ENCODE measurements at places on chromosomes 13 and 19. TPM values are rescaled to one million over a fixed set of nuclear protein-coding genes. Genes with fewer than 3 reads are reported as not detected.

The ARL11 gene
- total RNA-seq: not detected

The CILP2 gene
- total RNA-seq: 0.77 TPM

GRCh38 chr19:10874024-10874423 lies 2.7 kb downstream of the CARM1 start:
- no peak overlapping the region for H3K4me3 ChIP-seq
- H3K27me3 ChIP-seq: no peaks in the 10 kb centered on the region
- H3K27ac ChIP-seq: no peak overlapping the region
- H3K4me1 ChIP-seq: peaks cover 11% of the 10 kb centered on the region
- H3K36me3 ChIP-seq: no peaks in the 10 kb centered on the region

DNA sequence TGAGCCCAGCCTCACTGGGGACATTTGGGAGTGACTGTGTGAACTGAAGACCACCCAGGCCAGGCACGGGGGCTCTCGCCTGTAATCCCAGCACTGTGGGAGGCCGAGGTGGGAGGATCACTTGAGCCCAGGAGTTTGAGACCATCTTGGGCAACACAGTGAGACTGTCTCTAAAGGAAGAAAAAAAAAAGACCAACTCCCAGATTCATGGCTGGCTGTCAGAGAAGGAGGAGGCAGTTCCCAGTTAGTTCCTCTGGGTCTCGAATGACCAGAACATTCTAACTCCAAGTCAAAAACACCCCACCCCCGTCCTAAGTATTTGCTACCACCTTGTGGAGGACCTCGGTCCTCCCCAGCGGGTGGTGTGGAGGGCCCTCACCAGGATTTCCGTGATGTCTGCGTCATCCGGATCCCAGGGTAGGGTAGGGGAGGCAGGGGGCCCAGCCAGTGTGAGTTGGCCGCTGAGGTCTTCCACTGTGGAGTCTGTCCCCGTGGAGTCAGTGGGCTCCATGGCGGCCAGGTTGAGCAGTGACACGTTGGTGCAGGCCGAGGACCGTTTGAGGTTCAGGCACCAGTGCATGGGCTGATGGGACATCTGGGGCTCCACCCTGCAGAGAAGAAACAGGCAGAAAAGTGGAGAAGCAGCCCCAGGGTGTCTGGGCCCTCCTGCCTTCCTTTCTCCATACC lies 1.3 kb downstream of the TSKS start:
- no peaks in the 10 kb centered on the region for H3K27me3 ChIP-seq
- H3K36me3 ChIP-seq: no peaks in the 10 kb centered on the region
- H3K4me1 ChIP-seq: peaks cover 8% of the 10 kb centered on the region
- no peak for DNase-seq
- H3K27ac ChIP-seq: no peak overlapping the region
- no peak overlapping the region for H3K4me3 ChIP-seq

The SUPT20H gene
- 94.4 TPM for total RNA-seq

The KCNN1 gene
- 63.5 TPM for total RNA-seq

- H3K27me3 ChIP-seq: no peaks in the 10 kb centered on the region
- no peaks in the 10 kb centered on the region for H3K4me1 ChIP-seq
- H3K27ac ChIP-seq: no peak overlapping the region
Observed at GRCh38 chr19:16259385-16260159, 61.9 kb downstream of the AP1M1 start.

- H3K36me3 ChIP-seq: no peaks in the 10 kb centered on the region
- no peaks in the 10 kb centered on the region for H3K4me1 ChIP-seq
- no peaks in the 10 kb centered on the region for H3K27me3 ChIP-seq
- H3K4me3 ChIP-seq: no peak overlapping the region
- peak; percentile 21 for DNase-seq
- no peak overlapping the region for H3K27ac ChIP-seq
Observed at GRCh38 chr13:28220166-28220565, 81.8 kb downstream of the PAN3 start.

GRCh38 chr13:109787135-109787954 lies 962 bp upstream of the IRS2 start:
- H3K27me3 ChIP-seq: no peaks in the 10 kb centered on the region
- H3K4me3 ChIP-seq: peak overlapping the region; percentile 84
- H3K4me1 ChIP-seq: peaks cover 32% of the 10 kb centered on the region
- H3K36me3 ChIP-seq: peaks cover 22% of the 10 kb centered on the region
- peak; percentile 78 for DNase-seq

- H3K36me3 ChIP-seq: no peaks in the 10 kb centered on the region
- no peaks in the 10 kb centered on the region for H3K27me3 ChIP-seq
- H3K4me1 ChIP-seq: peaks cover 38% of the 10 kb centered on the region
- peak within 1 kb of the TSS; percentile 91 for H3K27ac ChIP-seq
- peak within 1 kb of the TSS; percentile 78 for H3K4me3 ChIP-seq
Observed at GRCh38 chr19:55461259-55461973, at the start of gene ISOC2. TSS of gene ISOC2 (minus strand) at chr19:55461642. CDS start at chr19:55456486, 5,156 bp downstream.

- peak overlapping the region; percentile 21 for H3K4me3 ChIP-seq
- H3K27me3 ChIP-seq: no peaks in the 10 kb centered on the region
- H3K4me1 ChIP-seq: peaks cover 4% of the 10 kb centered on the region
- peak; percentile 89 for DNase-seq
- no peaks in the 10 kb centered on the region for H3K36me3 ChIP-seq
Observed at GRCh38 chr19:29878973-29879654, 62.9 kb upstream of the URI1 start.

- no peak overlapping the region for H3K4me3 ChIP-seq
- H3K4me1 ChIP-seq: no peaks in the 10 kb centered on the region
- no peaks in the 10 kb centered on the region for H3K36me3 ChIP-seq
- DNase-seq: peak; percentile 85
Observed at GRCh38 chr19:51422053-51422448, 4.6 kb upstream of the SIGLEC10 start.

DNA sequence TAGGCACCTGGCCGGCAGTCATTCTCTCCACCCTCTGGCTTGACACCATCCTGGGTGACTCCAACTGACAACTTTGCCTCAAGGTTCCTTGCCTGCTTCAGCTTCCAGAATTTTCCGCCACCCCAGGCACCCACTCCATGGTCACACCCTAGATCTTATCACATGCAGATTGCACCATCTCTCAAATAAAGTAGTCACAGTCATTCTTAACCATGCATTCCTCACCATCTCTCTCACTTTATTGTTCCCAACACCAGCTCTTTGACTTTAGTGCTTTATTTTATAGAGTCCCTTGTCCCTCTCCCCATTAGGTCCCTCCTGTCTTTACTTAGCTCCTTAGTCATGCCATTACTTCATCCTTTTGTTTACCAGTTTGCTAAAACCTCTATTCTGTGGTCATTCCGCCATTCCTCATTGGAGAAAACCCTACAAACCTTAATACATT lies 351.7 kb downstream of the SPRY2 start:
- no peaks in the 10 kb centered on the region for H3K36me3 ChIP-seq
- no peak overlapping the region for H3K27ac ChIP-seq
- H3K27me3 ChIP-seq: no peaks in the 10 kb centered on the region

The PTPRH gene
- 0.55 TPM for total RNA-seq

GRCh38 chr19:31627620-31628365 lies 278.6 kb upstream of the TSHZ3 start:
- H3K27me3 ChIP-seq: no peaks in the 10 kb centered on the region
- H3K36me3 ChIP-seq: no peaks in the 10 kb centered on the region
- no peak overlapping the region for H3K27ac ChIP-seq
- no peak for DNase-seq
- no peaks in the 10 kb centered on the region for H3K4me1 ChIP-seq

The LYL1 gene
- not detected for total RNA-seq

The IER2 gene
- 164 TPM for total RNA-seq

- peaks cover 18% of the 10 kb centered on the region for H3K36me3 ChIP-seq
- no peak overlapping the region for H3K27ac ChIP-seq
- H3K27me3 ChIP-seq: no peaks in the 10 kb centered on the region
- peaks cover 23% of the 10 kb centered on the region for H3K4me1 ChIP-seq
- DNase-seq: no peak
Observed at GRCh38 chr13:113219256-113219940, 10.0 kb downstream of the CUL4A start.

GRCh38 chr19:18776288-18776594 lies 14.9 kb downstream of the COMP start:
- no peaks in the 10 kb centered on the region for H3K36me3 ChIP-seq
- H3K4me3 ChIP-seq: no peak overlapping the region
- no peaks in the 10 kb centered on the region for H3K27me3 ChIP-seq

DNA sequence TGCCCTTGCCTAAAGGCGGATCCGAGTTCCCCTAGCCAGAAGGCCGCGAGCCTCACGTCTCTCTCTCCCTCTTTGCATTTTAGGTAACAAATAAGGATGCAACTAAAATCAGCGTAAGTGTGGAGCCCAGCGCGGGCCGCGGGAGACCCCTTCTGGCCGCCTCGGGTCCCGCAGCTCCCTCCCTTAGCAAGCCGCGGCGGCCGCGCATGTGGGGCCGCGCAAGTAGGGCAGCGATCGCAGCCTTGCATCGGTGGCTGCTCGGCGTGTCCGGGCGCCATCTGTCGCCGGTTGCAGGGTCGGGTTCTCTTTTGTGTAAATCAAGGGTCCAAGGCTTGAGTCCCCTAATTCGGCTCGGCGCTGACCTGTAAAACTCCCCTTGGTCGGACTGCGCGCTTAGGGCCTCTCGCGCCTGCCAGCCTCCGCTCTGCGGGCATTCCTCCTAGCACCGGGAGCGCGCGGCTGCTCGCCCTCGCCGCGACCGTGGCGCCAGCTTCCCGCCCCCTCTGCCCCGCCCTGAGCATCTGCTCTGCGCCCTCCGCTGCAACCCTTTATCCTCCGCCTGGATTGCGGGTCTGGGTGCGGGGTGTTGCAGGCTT lies 2.7 kb downstream of the VSTM2B start:
- no peaks in the 10 kb centered on the region for H3K4me1 ChIP-seq
- H3K36me3 ChIP-seq: no peaks in the 10 kb centered on the region
- DNase-seq: peak; percentile 78
- H3K27me3 ChIP-seq: peaks cover 90% of the 10 kb centered on the region
- H3K27ac ChIP-seq: no peak overlapping the region

The PSG1 gene
- total RNA-seq: not detected

GRCh38 chr13:24040835-24041234 lies 119.7 kb upstream of the SPATA13 start:
- H3K27me3 ChIP-seq: no peaks in the 10 kb centered on the region

- no peak overlapping the region for H3K27ac ChIP-seq
- H3K27me3 ChIP-seq: no peaks in the 10 kb centered on the region
- no peaks in the 10 kb centered on the region for H3K36me3 ChIP-seq
- H3K4me3 ChIP-seq: no peak overlapping the region
- DNase-seq: no peak
- H3K4me1 ChIP-seq: no peaks in the 10 kb centered on the region
Observed at GRCh38 chr13:50831512-50831911, 12.0 kb downstream of the DLEU7 start.

DNA sequence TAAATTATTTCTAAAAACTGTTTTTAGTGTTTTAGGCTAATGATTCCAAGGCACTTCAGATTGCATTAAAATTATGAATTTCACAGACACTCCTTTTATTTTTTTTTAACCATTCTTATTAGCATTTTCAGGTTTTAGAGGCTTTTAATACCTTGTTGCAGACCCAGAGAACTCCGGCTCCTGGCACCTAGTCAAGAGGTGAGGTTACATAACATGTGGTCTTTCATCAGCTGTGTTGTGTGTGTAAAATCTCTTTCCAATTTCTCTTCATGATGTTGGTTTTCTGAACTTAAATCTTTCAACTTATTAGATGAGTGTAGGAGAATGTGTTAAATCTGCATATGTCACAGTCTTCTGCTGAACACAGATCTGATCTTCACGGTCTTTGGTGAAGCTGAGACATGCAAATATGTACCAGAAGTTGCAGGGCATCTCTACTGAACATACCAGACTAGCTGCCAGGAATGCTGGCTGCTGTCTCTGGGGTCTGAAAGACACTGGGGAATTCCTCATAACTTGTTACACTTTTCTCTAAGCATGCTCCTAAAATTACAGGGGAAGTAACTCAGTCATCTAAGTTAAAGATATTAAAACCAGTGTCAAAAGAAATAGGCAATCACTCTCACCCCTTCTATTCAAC lies 1165.3 kb downstream of the EFNB2 start:
- no peaks in the 10 kb centered on the region for H3K27me3 ChIP-seq
- H3K36me3 ChIP-seq: no peaks in the 10 kb centered on the region
- DNase-seq: no peak

The VAV1 gene
- 54.9 TPM for total RNA-seq

GRCh38 chr13:95378603-95379002 lies 77.4 kb upstream of the ABCC4 start:
- no peaks in the 10 kb centered on the region for H3K36me3 ChIP-seq
- no peak for DNase-seq
- peaks cover 5% of the 10 kb centered on the region for H3K4me1 ChIP-seq
- H3K27ac ChIP-seq: no peak overlapping the region
- no peaks in the 10 kb centered on the region for H3K27me3 ChIP-seq

The POLR1G gene
- total RNA-seq: 30.1 TPM

The HRC gene
- not detected for total RNA-seq

DNA sequence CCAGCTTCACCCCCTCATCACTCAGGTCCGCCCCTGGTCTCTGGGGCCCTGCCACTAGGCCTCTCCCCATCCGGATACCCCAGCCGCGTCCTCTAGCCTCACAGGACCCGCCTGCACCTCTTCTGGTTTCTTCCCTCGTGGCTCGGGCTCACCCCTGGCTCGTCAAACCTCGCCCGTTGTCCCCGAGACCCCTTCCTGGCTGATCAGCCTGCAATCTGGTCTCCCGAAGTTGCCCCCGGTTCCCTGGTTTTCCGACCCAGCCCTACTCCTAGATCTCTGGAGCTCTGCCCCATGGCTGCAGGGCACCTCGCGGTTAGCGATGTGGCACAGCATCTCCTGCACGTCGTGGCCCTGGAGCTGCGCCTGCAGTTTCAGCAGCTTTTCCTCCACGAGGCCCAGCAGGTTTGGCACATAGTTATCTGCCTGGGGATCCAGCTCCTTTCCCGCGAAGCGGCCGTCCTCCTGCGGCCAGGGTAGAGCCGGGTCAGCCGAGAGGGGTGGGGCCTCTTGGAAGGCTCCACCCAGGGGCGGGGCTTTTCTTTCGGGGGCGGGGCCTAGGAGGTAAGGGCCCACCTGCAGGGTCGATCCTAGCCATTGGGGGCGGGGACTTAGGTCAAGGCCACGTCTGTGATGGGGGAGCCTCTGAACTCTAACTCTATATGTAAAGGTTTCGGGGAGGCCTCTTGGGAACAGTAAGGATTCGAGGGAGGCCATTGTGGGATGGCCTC lies 2.4 kb upstream of the RGL3 start:
- H3K27ac ChIP-seq: no peak overlapping the region
- DNase-seq: no peak
- no peaks in the 10 kb centered on the region for H3K36me3 ChIP-seq
- peak overlapping the region; percentile 4 for H3K4me3 ChIP-seq
- H3K4me1 ChIP-seq: no peaks in the 10 kb centered on the region

DNA sequence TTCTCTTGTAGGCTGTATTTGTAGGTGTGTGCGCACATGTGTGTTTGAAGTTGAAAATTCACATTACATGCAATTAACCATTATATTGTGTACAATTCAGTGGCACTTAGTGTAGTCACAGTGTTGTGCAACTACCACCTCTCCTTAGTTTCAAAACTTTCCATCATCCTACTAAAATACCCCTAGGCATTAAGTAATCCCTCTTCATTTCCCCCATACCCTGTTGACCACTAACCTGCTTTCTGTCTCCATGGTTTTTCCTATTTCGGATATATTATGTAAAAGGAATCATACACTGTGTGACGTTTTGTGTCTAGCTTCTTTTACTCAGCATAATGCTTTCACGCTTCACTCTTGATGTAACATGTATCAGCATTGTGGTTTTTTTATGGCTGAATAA lies 16.1 kb downstream of the LSM14A start:
- no peak overlapping the region for H3K4me3 ChIP-seq
- no peaks in the 10 kb centered on the region for H3K27me3 ChIP-seq
- no peak for DNase-seq
- H3K27ac ChIP-seq: no peak overlapping the region
- no peaks in the 10 kb centered on the region for H3K36me3 ChIP-seq

GRCh38 chr19:47895165-47895782 lies 9.2 kb upstream of the SULT2A1 start:
- H3K36me3 ChIP-seq: no peaks in the 10 kb centered on the region
- no peak overlapping the region for H3K4me3 ChIP-seq
- no peak overlapping the region for H3K27ac ChIP-seq
- DNase-seq: no peak
- no peaks in the 10 kb centered on the region for H3K4me1 ChIP-seq

The GPR180 gene
- total RNA-seq: 7.2 TPM

The GGACT gene
- total RNA-seq: 3.8 TPM
